Stimulated activated CD8-positive, alpha-beta memory T cell treated with anti-CD3 and anti-CD28 coated beads, Interleukin-4, amount 100 ng/mL, for 1 hour (primary cell): ENCODE measurements at places on chromosomes 6 and 20.

- DNase-seq, result no peak
Measured at GRCh38 chr6:13011612-13012146, 295.1 kb downstream of the PHACTR1 start.

DNA sequence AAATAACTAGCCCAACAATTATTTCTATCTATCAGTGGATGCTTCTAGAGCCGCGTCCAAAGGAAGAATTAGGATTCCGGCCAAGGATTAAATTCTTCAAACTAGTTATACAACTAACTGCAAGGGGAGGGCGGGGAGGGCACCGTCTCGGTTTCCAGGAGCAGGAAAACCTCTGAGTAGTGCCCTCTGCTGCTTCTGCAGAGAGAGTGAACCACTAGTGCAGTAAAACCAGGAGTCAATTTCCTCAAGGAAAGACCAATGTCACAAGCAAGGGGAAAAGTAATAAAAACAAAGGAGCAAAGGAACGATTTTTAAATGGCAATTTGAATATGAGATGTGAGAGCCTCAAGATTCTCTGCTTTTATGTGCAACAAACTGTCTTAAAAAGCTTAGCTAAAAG, 16.5 kb upstream of the UBE2J1 start:
- DNase-seq, result no peak

GRCh38 chr6:139173172-139173571, 38.3 kb downstream of the HECA start:
- no peak for DNase-seq

DNA sequence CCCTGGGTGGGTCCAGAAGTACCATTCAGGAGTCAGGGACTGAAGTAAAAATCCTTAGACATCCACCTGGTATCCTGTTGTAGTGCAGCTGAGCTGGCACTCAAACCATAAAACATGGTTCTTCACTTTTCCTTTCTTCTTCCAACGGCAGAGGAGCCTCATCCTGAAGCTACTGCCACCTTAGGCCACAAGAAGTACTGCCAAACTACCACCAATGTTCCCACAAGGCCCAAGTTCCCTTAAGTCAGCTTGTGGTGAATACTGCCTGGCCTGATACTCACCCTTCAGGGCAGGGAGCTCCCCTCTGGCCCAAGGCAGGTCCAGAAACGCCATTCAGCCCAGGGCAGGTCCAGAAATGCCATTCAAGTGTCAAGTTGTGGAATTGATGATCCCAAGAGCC, 1053.4 kb upstream of the CITED2 start:
- no peak for DNase-seq

DNA sequence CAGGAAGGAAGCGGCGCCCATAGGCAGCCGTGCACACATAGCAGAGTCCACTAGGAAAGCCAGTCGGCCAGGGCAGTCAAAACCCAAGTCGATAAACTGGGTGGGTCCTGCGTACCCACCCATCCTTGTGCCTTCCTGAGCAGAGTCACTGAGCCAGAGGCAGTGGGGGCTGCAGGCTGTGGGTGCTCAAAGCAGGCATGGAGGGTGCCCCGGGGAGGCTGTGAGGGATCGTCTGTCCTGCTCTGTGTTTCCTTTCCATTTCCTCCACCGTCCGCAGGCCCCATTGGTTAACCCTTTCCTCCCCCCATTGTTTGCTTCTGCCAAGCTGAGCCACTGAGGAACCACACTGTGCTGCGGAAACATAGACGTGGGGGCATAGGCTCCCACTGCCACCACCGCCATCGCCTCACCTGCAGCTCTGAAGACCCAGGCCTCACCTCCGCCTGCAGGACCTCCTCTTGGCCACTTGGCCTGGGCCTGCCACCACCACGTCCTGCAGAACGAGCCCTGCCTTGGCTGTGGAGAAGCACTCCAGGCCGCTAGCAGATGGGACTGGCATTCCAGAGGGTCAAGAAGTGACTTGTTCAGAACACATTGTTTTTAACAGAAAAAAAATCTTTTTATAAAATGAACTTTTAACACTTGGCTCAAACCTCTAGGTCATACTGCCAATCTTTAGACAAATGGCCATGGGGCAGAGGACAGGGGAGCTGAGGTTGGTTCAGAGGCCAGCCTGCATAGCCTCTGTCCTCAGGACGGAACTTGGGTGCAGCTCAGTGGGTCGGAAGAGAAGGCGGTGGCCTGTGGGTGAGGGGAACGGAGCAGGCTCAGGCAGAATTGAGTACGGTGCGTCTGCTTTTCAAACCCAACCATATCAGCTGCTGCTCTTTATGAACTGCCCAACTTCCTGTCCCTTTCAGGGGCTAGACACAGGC, 52.6 kb downstream of the TCP11 start:
- DNase-seq, result no peak

DNA sequence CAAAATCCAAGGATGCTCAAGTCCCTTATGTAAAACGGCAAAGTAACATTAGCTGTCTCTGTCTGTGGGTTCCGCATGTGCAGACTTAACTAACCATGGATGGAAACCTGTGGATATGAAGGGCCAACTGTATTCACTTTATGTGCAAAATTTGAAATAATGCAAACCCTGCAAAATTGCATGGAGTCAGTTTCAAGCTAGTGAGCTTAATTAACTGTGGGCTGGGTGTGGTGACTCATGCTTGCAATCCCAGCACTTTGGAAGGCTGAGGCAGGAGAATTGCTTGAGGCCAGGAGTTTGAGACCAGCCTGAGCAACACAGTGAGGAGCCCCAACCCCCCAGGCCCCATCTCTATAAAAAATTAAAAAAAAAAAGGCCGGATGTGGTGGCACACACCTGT, 81.4 kb downstream of the ANKS1A start:
- no peak for DNase-seq

GRCh38 chr6:127762284-127762683, 138.6 kb downstream of the THEMIS start:
- no peak for DNase-seq

GRCh38 chr6:11551053-11551452, 13.5 kb downstream of the TMEM170B start:
- no peak for DNase-seq

DNA sequence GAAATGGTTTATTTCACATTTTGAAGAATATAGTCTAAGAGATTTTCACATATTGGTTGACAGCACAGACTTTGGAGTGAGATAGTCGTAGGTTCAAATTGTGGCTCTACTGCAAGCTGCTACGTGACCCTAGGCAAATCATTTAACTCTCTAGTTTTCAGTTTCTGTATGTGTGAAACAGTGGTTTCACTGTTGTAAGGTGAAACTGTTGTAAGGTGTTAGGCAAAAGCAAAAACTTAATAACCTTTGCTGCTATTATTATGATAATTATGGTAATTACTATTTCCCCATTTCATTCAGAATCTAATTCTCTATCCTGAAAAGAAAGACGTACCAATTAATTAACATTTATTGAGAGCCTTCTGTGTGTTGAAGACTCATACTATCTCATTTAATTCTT, 144.2 kb downstream of the REV3L start:
- DNase-seq, result no peak
